ENCODE measurements at places on chromosomes 11 and 22. TPM values are rescaled to one million over a fixed set of nuclear protein-coding genes. Genes with fewer than 3 reads are reported as not detected.

- H3K27me3 ChIP-seq = no peaks in the 10 kb centered on the region
- H3K36me3 ChIP-seq = no peaks in the 10 kb centered on the region
- peaks cover 46% of the 10 kb centered on the region for H3K4me1 ChIP-seq
Observed at GRCh38 chr11:47552056-47552565, 821 bp downstream of the CELF1 start.

GRCh38 chr11:111967649-111968048 is 30.5 kb downstream of the DIXDC1 start:
- H3K36me3 ChIP-seq = no peaks in the 10 kb centered on the region
- H3K27me3 ChIP-seq = no peaks in the 10 kb centered on the region
- H3K4me3 ChIP-seq = no peak overlapping the region
- no peak overlapping the region for H3K27ac ChIP-seq

The PPFIA1 gene
- total RNA-seq = 62.6 TPM

DNA sequence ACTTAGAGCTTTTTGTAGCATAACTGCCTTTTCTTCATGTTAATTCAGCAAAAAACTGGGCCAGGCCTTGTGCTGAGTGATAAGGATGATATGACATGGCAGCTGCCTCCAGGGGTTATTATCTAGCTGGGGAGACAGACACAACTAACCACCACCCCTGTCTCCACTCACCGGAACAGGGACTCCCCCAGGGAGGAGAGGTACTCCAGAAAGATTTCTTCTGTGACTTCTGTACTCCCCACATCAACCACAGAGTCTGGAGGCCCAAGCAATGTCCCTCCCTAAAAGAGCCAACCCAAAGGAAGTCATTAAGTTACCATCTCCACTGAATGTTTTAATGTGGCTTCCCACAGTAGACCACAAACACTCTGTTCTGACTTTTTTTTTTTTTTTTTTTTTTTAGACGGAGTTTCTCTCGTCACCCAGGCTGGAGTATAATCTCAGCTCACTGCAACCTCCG is 14.3 kb upstream of the PMM1 start:
- H3K27me3 ChIP-seq = no peaks in the 10 kb centered on the region
- DNase-seq = peak; percentile 68
- H3K4me1 ChIP-seq = peaks cover 11% of the 10 kb centered on the region
- H3K4me3 ChIP-seq = peak overlapping the region; percentile 5
- H3K36me3 ChIP-seq = peaks cover 47% of the 10 kb centered on the region

GRCh38 chr11:30991802-30992512 is 377.6 kb downstream of the DCDC1 start:
- no peaks in the 10 kb centered on the region for H3K36me3 ChIP-seq
- no peak overlapping the region for H3K27ac ChIP-seq
- H3K27me3 ChIP-seq = no peaks in the 10 kb centered on the region
- no peak for DNase-seq
- no peaks in the 10 kb centered on the region for H3K4me1 ChIP-seq
- no peak overlapping the region for H3K4me3 ChIP-seq

GRCh38 chr11:6251990-6252473 is 7.6 kb upstream of the CCKBR start:
- no peak overlapping the region for H3K4me3 ChIP-seq
- peaks cover 15% of the 10 kb centered on the region for H3K27me3 ChIP-seq
- H3K36me3 ChIP-seq = no peaks in the 10 kb centered on the region
- no peak overlapping the region for H3K27ac ChIP-seq
- no peaks in the 10 kb centered on the region for H3K4me1 ChIP-seq
- no peak for DNase-seq

The TCF20 gene
- total RNA-seq = 101 TPM

The PRODH gene
- not detected for total RNA-seq

The OR51I1 gene
- total RNA-seq = not detected

The GPR83 gene
- total RNA-seq = 0.15 TPM

DNA sequence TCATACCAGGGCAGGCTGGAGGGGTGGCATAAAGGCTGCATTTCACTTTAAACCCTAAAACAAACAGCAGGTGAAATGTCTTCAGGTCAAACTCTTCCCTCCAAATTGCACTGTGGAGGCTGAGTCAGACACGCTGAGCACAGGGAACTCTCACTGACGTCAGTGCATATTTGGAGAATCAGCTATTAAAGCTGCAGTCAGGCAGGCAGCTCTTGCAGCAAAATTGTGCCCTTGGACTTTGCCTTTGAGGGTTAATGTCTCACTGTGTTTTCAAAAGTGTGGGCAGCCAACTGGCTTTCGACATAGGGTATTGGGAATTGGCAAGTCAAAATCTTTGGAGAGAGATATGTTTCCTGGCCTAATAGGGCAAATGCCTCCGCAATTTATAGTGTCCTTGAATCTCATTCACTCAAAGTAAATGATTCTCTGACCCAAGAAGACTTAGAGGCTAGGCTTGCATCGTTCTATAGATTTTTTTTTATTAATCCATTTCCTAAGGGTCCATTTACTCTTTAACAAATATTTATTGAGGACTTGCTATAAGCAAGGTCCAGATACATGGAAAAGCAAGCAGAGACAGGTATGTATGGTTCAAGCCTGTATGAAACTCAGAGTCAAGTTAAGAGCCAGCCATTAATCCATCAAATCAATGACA is 27.7 kb upstream of the SMCO4 start:
- no peak overlapping the region for H3K27ac ChIP-seq
- no peaks in the 10 kb centered on the region for H3K4me1 ChIP-seq
- no peak overlapping the region for H3K4me3 ChIP-seq
- no peaks in the 10 kb centered on the region for H3K36me3 ChIP-seq
- no peak for DNase-seq

- H3K4me1 ChIP-seq = no peaks in the 10 kb centered on the region
- no peak overlapping the region for H3K4me3 ChIP-seq
- H3K27me3 ChIP-seq = no peaks in the 10 kb centered on the region
- peaks cover 32% of the 10 kb centered on the region for H3K36me3 ChIP-seq
- no peak for DNase-seq
Observed at GRCh38 chr11:94181943-94182342, 53.3 kb downstream of the PANX1 start.

- peaks cover 19% of the 10 kb centered on the region for H3K4me1 ChIP-seq
- DNase-seq = no peak
- peaks cover 11% of the 10 kb centered on the region for H3K36me3 ChIP-seq
- H3K27me3 ChIP-seq = no peaks in the 10 kb centered on the region
- H3K4me3 ChIP-seq = peak overlapping the region; percentile 70
Observed at GRCh38 chr11:64809781-64810241, 540 bp downstream of the MEN1 start.

DNA sequence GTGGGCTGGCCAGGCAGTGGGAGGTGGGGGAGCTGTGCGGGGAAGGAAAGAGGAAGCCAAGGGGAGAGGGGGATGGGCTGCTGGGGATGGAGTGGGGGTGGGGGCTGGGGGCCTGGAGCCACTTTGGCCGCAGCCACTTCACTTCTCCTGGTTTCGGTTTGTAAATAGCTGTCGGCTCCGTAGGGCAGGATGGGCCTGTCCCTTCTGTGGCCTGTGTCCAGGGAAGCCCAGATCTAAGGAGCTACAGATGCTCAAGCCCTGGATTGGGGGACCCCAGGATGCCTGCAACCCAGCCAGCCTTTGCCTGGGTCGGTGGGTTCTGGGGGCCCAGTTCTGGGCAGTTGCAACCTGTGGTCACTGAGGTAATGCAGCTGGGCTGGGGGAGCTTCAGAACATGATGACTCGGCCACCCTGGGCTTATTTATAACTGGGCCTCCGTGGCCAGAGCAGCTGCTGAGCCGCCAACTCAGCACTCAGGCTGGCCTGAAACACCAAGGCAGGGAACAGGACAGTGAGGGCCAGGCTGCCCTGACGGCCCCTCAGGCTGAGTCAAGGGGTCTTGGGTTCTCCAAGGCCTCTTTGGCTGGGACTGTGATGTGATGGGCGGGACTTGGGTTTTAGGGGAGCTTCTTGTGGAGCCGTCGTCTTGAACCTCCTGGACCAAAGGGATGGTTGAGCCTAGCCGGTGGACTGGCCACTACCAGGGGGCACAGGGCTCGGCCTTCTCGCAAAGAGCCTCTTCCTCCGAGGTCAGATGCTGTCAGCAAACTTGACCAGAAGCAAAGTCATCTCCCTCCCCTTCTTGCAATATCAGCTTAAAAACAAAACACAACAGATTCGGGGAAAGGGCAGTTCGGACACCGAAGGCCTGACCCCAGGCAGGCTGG is 15.0 kb upstream of the SLC39A13 start:
- H3K4me3 ChIP-seq = no peak overlapping the region
- H3K4me1 ChIP-seq = peaks cover 44% of the 10 kb centered on the region
- no peak for DNase-seq
- H3K36me3 ChIP-seq = no peaks in the 10 kb centered on the region

GRCh38 chr11:79062814-79063762 is 377.7 kb downstream of the TENM4 start:
- DNase-seq = no peak
- H3K36me3 ChIP-seq = no peaks in the 10 kb centered on the region
- H3K4me3 ChIP-seq = no peak overlapping the region
- H3K27me3 ChIP-seq = no peaks in the 10 kb centered on the region

The C1QTNF4 gene
- total RNA-seq = 1.3 TPM

The GAL3ST3 gene
- total RNA-seq = not detected

The ANO1 gene
- total RNA-seq = not detected

The DDI1 gene
- total RNA-seq = not detected

DNA sequence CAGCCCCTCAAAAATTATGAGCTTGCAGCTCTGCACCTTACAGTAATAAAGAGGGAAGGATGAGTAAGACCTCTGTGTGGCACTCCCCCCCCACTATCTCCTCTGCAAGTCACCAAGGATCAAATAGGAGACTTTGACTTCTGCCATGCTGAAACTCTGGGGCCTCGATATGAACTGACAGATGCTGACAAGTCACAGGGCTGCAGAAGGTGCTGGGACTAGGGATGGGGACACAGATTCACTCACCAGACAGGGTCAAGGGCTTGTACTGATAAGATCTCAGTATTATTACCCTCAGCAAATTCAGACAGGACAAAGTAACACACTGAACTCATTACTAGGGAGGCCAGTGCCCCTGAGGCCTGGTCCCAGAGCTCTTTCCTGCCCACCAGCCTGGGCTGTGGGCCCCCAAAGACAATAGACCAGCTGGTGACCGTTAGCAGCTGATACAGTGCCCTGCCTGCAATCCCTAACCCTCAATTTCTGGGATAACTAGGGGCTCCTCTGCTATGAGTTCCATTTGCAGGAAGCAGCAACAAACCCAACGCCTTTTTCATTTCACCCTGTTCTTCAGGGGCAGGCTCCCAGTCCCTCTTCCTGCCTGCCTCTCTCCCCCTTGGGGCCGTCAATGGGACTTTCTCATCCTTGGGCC is 20.1 kb downstream of the TMPRSS13 start:
- no peaks in the 10 kb centered on the region for H3K27me3 ChIP-seq
- no peak for DNase-seq
- H3K4me3 ChIP-seq = no peak overlapping the region
- H3K36me3 ChIP-seq = no peaks in the 10 kb centered on the region
- peaks cover 4% of the 10 kb centered on the region for H3K4me1 ChIP-seq

- H3K4me1 ChIP-seq = peaks cover 36% of the 10 kb centered on the region
- DNase-seq = peak; percentile 91
- peak overlapping the region; percentile 42 for H3K4me3 ChIP-seq
- H3K36me3 ChIP-seq = no peaks in the 10 kb centered on the region
Observed at GRCh38 chr11:68340003-68340767, 27.8 kb downstream of the LRP5 start.

- H3K27ac ChIP-seq = no peak overlapping the region
- no peaks in the 10 kb centered on the region for H3K36me3 ChIP-seq
- no peak for DNase-seq
- no peaks in the 10 kb centered on the region for H3K4me1 ChIP-seq
Observed at GRCh38 chr11:17640493-17641164, 78.7 kb upstream of the MYOD1 start.

The BRSK2 gene
- 0.42 TPM for total RNA-seq

DNA sequence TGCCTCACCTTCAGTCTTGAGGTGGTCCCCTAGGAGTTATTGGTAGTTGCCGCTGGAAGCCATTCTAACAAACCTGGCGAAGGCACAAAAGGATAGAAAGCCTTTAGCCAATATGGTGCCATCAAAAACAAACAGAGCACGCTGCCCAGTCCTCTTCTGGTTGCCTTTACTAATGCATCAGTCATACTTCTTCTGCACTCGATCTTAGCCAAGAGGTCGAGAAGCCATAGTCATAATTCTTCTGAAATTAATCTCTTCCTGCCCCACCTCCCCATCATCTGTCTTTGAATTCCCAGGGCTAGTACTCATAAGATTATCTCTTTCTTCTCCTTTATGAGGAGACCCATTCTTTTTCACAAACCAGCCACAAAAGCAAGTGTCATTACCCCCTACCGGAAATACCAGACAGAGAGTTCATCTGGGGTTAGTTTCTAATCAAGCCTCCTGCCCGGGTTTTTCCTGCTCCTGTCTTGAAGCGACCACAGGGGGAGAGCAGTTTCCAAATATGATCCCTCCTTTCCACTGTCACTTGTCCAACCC is 21.4 kb upstream of the EHF start:
- no peak for DNase-seq
- H3K36me3 ChIP-seq = no peaks in the 10 kb centered on the region
- no peak overlapping the region for H3K4me3 ChIP-seq
- H3K27me3 ChIP-seq = peaks cover 3% of the 10 kb centered on the region
- no peaks in the 10 kb centered on the region for H3K4me1 ChIP-seq

DNA sequence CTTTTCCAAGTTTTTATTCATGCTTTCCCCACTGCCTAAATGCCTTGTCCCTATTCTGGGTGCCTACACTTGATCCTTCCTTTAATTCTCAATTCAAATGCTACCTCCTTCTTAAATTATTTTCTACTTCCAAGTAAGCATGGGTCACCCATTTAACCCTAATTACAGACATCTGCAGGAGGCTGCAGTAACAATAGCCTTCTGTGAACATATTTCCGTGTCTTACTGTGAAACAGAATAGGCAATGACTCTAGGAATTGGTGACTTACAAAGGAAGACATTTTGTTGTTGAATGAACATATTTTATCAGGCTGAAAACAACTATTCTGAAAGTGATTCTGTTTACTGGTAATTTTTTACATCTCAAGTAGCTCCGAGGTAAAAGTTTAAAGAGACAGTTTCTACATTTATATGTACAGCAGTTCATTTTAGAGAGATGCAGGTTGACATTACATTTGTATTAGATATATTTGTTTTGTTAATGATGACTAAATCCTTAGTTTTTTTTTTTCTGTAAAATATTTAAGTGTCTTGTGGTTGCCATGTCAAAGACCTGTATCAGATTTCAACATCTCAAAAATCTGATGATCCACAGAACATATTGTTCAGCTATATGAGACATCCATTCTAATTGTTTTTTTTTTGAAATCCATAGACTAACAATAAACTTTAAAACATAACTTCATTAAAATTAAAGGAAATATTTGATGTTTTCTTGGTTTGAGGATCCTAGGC is 316.8 kb downstream of the CASP12 start:
- H3K27ac ChIP-seq = no peak overlapping the region
- DNase-seq = no peak
- H3K4me3 ChIP-seq = no peak overlapping the region
- H3K36me3 ChIP-seq = no peaks in the 10 kb centered on the region
- no peaks in the 10 kb centered on the region for H3K27me3 ChIP-seq
- no peaks in the 10 kb centered on the region for H3K4me1 ChIP-seq

The ZFTA gene
- total RNA-seq = 2.2 TPM

The TMX2 gene
- total RNA-seq = 33.3 TPM
